ENCODE measurements at places on chromosomes 16 and 17.
A peak's percentile ranks its signal among the peaks of the same experiment; 100 is the strongest.

- DNase-seq: no peak
Measured at GRCh38 chr17:56808503-56808902, 25.2 kb downstream of the C17orf67 start.

- DNase-seq: no peak
Measured at GRCh38 chr17:74532115-74532514, 840 bp upstream of the CD300LB start.

- DNase-seq: peak; percentile 61
Measured at GRCh38 chr16:55711959-55712876, 56.4 kb downstream of the SLC6A2 start.

GRCh38 chr17:80339118-80339517 lies 75.8 kb upstream of the ENDOV start:
- DNase-seq: no peak

GRCh38 chr17:39011907-39012468 lies 44.8 kb upstream of the FBXO47 start:
- no peak for DNase-seq

DNA sequence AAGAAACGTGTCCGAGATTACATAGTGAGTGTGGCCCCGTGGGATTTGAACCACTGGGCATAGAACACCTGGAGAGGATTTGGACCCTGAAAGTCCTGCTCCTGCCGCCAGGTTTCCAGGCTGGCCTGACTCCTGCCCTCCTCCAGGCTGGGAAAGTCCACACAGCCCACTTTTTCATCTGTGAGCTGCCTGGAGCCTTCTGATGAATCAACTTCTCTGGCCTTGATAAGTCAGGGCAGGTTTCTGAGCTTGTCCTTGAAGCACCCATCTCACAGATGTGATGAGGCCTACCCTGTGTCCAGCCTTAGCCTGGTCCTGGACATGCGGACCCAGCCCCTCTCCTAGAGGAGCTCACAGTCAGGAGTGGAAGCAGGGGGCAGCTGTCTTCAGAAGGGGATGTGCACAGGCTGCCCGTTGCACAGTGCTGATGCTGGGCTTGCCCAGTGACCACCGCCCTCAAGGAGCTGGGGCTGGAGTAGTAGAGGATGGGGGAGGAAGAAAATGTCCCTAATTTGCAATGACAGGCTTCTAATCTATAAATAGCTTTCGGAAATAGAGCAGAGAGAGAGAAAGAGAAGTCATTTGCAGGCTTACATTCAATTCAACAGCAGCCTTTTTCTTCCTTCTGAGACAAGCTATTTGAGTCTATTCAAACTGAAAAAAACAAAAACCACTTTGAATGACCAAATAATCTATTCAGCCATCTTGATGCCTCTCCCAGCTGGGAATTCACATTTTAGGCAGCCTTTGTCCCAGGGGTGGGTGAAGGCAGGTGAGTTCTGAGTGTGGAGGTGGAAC lies 73.5 kb upstream of the DNAJA2 start:
- no peak for DNase-seq

DNA sequence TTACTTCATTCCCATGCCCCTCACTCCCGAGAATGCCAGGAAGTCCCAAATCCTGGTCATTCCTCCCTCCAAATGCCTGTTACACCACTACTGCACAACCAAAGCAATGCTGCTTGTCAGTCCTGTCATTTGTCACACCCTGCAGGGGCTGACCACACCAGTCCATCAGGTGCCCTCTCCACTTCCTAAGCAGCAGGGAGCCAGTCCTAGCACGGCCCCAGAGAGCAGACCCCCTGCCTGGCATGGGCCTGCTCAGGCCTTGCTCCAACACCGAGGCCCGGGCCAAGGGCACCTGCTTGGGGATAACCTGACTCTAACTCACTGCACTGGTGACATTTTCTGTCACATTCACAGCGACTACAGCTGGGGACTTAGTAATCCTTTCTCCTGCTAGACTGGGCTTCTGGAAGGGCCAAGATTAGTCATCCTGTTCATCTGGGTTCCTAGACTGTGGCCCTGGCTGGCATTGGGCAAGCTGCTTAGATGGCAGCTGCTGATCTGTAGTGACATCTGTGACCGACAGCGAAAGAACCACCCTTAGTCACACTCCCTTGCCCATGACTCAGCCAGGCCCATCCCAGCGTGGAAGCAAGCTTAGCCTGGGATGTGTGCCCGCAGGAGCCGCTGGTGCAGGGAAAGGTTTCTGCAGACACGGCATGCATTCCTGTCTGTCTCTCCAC lies 5.4 kb downstream of the ALYREF start:
- no peak for DNase-seq

DNA sequence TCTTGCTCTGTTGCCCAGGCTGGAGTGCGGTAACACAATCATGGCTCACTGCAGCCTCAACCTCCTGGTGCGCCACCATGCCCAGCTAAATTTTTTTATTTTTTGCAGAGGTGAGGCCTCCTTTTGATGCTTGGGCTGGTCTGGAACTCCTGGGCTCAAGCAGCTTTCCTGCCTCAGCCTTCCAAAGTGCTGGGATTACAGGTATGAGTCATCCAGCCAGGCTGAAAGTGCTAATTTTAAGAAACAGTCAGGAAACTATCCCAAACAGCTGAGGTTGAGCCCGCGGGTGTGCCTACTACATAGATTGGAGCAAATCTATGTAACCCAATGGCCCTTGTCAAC lies 738 bp upstream of the XPO6 start:
- no peak for DNase-seq

- no peak for DNase-seq
Measured at GRCh38 chr16:53142823-53143568, 88.2 kb downstream of the CHD9 start.

DNA sequence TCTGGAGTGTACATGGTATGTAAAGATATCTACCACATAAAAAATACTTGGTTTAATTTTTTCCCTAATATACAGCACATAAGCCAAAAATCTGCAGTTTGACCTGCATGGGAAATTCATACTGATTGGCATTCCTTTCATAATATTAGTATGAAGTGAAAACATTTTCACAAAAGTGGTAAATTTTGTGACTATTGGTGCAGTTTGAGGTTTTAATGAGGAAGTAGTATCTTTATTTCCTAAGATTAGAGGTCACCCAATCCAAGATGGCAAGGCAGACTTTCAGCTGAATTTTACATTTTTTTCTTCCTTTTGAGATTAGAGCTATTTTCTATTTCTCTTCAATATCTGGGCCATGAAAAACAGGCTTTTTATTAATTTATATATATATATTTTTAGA lies 21.2 kb downstream of the METTL9 start:
- no peak for DNase-seq
